ENCODE measurements at places on chromosomes 2 and 18.

GRCh38 chr2:66569321-66569851 is 134.5 kb downstream of the MEIS1 start:
- no peak for DNase-seq

DNA sequence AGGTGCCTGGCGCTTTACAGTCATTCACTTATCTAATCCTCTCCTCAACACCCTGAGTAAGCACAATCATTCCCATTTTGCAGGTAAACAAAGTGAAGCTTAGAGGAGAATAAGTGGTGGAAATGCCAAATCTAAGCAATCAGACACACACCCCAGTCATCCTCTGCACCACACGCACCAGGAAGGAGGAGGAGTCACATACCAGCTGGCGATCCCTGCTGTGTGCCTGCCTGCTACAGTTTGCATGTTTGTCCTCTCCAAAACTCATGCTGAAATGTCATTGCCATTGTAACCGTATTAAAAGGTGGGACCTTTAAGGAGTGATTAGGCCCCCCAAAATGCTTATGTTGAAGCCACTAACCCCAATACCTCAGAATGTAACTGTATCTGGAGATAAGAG is 93.7 kb downstream of the LOXHD1 start:
- no peak for DNase-seq

DNA sequence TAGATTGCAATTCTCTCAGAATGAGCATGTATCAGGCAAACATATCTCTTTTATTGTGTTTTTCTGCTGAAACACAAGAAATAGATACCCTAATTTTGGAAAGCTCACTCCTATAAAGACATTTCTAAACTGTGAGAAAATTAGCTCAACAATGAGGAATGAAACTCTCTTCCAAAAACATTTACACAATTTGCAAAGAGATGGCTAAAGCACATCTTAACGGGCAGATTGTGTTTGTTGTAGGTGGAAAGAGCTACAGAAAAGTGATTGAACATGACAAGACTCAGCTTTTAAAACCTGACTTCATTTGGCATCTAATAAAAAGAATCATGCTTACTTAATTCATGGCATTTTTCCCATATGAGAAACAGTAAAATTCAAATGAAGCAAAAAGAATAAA is 175.0 kb upstream of the SLC39A10 start:
- no peak for DNase-seq

DNA sequence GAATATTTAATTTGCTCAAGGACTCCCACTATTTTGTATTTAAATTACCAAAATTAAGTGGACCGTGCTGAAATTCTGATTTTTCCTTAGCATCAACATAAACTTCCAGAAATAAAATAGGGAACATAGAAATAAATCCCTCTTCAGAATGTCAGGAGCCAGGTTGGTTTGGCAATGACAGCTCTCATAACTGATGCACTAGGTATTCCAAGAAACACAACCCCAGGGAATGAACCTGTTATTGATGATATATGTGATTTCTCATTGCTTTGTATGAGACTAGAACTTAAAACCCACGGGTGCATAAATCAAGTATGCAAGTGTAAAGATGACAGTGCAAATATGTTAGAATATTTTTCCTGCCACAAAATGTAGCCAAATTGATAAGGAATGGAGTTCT is 12.8 kb downstream of the SLC5A7 start:
- no peak for DNase-seq

- DNase-seq = no peak
These were observed 76.1 kb upstream of the CAVIN2 start for GRCh38 chr2:191922736-191923651.

- DNase-seq = no peak
These were observed 9.5 kb upstream of the KDSR start for GRCh38 chr18:63376538-63376937.

DNA sequence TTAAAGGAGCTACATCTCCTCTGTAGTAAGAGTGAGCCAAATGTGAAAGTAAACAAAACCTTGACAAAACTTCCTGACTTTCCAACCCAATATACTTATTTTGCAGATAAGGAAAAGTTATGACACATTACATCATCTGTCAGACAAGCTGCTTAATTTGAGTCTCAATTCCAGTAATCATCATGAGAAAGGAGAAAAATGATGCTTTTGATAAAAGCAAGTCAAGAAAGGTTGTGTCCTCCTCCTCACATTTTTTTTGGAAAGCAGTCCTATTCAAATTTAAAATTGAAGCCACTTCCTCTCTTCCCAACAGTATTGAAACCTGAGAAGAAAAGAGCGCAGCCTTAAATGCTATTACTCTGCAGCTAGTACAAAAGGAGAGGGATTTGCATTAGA is 519.6 kb downstream of the LRP1B start:
- DNase-seq = no peak

- no peak for DNase-seq
These were observed 32.9 kb downstream of the ADD2 start for GRCh38 chr2:70735071-70735470.

GRCh38 chr2:36732673-36733036 is 36.1 kb downstream of the VIT start:
- DNase-seq = no peak

DNA sequence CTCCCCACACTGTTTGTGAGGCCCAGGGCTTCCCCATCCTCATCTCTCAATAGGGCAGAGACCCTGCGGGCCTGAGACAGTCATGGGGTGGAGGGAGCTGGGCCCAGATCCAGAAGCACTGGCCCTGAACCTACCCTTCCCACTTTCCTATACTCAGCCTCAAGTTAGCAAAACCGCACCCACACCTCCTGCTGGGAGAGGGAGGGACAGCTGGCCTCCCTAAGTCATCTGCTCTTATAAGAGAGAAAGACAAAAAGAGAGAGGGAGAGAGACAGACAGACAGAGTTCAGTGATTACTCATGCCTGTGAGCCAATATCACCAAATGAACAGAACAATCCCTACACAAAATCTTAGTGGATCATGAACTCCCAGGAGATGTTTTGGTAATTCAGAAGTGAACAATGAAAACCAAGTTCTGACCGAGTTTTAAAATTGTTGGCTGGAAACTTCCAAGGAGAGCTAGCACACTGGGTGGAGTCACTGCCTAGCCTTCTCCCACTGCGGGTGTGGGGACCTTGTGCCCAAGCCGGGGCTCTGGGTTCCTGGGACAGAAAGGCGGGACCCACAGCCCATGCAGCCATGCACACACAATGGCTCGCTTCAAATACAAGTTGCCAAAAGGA is 130.5 kb downstream of the PXDN start:
- DNase-seq = no peak

DNA sequence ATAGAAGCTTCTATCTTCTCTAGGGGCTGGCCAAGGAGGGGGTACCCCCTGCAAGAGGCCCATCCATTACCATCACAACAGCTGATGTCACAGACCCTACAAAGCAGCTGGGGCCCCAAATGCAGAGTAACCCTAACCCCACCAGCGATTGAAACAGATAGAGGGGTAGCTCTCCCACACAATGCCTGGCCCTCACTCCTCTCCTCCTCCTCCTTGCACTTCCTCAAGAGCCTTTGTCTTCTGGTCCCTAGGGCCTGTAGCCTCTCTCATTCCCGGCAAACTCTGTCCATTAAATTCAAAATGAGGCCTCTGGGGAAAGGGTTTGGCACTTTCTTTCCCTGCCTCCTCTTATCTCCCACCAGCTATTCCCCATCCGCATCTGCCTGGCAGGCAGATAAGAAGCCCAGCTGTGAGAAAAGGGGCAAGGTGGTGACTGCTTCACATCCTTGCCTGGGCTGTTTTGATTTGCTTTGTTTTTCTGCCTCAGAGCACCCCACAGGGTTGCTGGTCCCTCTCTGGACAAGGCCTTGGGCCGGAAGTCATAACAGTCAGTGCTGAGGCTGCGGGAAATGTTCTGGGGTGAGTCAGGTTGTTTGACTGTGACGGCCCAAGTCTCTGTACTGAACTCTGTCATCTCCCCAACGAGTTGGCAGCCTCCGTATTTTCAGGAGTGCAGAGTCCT is 26.1 kb upstream of the CYP26B1 start:
- no peak for DNase-seq

GRCh38 chr18:36352384-36352783 is 54.9 kb downstream of the FHOD3 start:
- no peak for DNase-seq

GRCh38 chr18:13558124-13558523 is 168.2 kb downstream of the FAM210A start:
- no peak for DNase-seq

DNA sequence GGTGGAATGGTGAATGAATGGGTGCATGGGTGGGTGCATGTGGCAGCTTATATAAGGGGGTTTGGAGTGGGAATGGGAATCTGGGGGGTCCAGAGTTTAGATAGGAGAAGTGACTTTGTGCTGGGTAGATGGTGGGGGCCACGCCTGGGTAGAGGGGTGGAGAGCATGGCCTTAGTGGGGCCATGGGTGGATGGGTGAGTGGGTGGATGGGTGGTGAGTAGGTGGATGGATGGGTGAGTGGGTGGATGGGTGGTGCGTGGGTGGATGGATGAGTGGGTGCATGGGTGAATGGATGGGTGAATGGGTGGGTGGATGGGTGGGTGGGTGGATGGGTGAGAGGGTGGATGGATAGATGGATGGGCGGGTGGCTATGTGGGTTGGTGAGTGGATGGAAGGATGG is 53.9 kb downstream of the MYO7B start:
- DNase-seq = no peak

- no peak for DNase-seq
These were observed 58.0 kb upstream of the CAPN13 start for GRCh38 chr2:30865243-30865642.

GRCh38 chr18:77487951-77488740 is 238.5 kb downstream of the GALR1 start:
- DNase-seq = no peak

- no peak for DNase-seq
These were observed 83.1 kb downstream of the PTH2R start for GRCh38 chr2:208489687-208490086.

GRCh38 chr2:195613922-195614321 is 43.1 kb upstream of the SLC39A10 start:
- DNase-seq = no peak

- DNase-seq = no peak
These were observed 10.4 kb downstream of the PELI1 start for GRCh38 chr2:64133828-64134227.

GRCh38 chr2:18662689-18663088 is 73.3 kb upstream of the NT5C1B start:
- no peak for DNase-seq

- peak; percentile 50 for DNase-seq
These were observed 6.5 kb upstream of the WNT6 start for GRCh38 chr2:218852911-218853667.

DNA sequence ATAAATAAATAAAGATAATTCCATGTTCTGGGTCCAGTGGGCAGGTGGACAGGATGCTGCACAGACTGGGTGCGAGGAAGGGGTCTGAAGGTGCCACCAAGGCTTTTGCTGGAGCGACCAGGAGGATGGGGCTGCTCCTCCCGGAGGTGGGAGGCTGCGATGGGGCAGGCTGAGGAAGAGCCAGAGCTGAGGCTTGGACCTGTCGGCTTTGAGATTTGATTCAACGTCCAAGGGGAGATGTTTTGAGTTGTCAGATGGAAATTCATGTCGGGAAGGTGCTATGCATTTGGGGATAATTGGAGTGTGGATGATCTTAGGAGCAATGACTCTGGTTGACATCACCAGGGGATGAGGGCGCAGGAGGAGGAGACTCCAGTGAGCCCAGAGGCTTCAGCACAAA is 11.7 kb downstream of the ALLC start:
- DNase-seq = no peak

GRCh38 chr18:49175476-49175875 is 224.7 kb upstream of the SMAD7 start:
- DNase-seq = no peak

GRCh38 chr2:104938231-104938941 is 84.5 kb downstream of the POU3F3 start:
- peak; percentile 6 for DNase-seq

- no peak for DNase-seq
These were observed 589.1 kb upstream of the CDH2 start for GRCh38 chr18:28766027-28766426.

GRCh38 chr2:96143848-96144480 is 1.3 kb downstream of the DUSP2 start:
- no peak for DNase-seq

DNA sequence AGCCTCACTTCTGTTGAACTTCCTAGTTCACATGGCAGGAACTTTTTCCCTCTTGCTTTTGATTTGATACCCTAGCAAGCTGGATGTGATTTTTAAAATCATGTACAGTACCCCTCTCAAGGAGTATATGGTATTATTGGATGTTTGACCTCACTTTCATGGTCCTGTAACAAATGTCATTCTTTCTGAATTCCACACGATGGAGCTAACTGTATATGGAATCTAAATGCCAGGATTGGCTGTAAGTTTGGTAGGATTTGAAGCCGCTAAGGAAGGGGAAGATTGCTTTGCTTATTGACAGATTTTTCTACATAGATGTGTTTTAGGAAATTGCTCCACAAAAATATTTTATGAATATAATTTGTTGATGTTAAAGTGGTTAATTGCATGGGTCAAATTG is 18.3 kb downstream of the MAIP1 start:
- DNase-seq = no peak

DNA sequence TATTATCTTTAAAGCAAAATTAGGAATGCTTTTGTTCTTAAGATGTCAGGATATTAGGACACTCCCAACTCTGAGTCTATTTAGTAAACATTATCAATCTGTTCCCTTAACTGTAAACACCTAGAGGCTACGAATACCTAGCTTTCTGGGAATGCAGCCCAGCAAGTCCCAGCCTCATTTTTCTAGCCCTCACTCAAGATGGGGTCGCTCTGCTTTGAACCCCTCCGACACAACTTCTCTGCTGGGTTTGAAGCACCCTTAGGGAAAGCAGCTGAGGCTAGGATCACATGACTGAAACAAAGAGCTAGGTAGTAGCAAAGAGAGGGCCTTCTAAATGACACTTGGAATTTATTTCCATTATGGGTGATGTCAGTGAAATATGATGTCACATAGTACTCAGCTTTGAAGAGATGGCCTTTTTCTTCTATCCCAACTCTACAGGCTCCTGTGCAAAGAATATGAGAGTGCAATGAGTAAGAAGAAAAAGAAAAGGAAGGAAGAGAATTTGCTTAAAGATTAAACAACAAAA is 114.7 kb downstream of the CSRNP3 start:
- no peak for DNase-seq

- no peak for DNase-seq
These were observed 190.4 kb upstream of the CCDC150 start for GRCh38 chr2:196449083-196449482.

DNA sequence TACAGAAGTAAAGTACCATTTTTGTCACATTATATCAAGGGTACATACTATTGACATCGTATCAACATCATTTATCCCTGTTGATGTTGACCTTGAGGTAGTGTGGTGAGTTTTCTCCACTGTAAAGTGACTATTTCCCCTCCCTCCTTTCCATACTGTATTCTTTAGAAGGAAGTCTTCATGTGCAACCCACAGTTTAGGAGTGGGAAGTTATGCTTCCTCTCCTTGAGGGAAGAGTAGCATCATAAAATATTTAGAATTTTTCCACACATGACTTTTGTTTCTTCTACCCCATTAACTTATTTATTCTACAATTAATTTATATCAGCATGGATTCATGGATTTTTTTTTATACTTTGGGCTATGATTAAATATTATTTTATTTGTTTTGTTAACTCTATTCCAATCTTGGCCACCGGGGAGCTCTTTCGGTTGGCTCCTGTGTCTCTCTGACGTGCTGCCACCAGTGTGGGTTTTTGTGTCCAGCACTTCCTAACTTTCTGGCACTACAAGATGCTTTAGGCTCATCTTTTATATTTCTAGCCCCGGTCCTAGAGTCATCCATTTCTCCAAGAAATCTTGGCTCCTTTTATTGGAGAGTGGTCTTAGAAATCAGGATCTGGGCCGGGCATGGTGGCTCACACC is 19.0 kb downstream of the AQP12B start:
- DNase-seq = no peak

GRCh38 chr2:71926089-71926447 is 221.6 kb downstream of the CYP26B1 start:
- DNase-seq = no peak

Measured in activated T-cell treated with anti-CD3 and anti-CD28 coated beads for 24 hours (primary cell).